Central memory CD8-positive, alpha-beta T cell (primary cell): ENCODE measurements at places on chromosomes 16 and 17.

DNA sequence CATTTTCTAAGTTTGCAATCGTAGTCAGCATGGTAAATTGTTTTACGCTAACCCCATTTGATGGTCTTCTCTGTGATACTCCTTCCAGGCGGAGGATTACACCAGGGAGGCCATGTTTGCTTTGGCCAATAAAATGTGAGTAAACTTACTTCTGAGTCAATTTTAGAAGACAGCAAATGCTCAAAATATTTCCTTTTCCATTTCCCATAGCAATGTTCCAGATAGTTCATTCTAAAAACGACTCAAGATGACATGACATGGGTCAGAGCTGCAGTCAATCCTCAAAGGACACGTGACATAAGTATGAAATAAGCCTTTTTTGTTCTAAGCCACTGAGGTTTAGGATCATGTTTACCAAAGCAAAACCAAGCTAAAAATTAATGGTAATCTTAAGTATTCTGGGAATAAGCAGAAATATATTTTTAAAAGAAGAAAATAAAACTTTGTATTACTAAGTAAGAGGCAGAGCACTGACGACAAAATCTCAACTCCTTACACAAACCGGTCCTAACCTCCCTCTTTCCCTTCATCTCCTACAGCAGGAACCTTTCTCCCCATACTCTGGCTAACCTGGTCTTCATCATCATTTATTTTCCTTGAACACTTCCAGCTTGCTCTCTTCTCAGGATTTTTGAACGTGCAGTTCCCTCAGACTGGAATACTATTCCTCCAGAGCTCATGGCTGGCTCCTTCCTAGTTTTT, 266.2 kb downstream of the CEP112 start:
- H3K27me3 ChIP-seq = peaks cover 5% of the 10 kb centered on the region
- peaks cover 3% of the 10 kb centered on the region for H3K36me3 ChIP-seq
- DNase-seq = no peak
- H3K4me3 ChIP-seq = no peak overlapping the region
- no peak overlapping the region for H3K27ac ChIP-seq

DNA sequence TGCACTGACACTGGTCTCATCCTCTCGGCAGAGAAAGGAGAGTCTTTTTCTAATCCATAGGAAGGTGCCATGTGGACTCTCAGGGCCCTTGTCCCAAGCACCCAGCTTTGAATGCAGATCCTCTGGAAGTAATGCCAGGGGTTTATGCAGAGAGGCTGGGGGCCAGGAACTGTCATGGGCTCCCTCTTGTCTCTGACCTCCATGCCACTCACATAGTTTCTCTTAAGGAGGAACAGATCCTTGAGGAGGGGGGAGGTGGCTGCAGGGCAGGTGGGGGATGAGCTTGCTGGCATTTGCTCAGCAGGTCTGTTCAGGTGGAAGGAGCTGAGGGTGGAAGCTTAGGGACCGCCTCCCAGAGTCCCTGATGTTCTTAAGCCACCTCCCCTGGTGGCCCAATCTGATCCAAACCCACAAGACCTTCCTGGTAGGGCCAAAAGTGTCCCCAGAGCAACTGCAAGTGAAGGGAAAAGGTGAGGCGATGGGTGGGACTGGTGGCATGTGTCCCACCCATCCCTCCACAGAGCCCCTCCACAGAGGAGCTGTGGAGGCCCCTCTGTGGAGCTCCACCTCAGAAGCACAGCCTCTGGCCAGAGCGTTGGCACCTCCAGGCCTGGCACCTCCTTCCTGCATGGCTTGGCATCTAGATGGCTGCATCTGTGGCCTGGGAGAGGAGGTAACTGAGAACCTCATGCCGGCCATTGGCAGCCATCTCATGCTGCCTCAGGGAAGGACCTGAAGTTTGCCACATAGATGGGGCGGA, 9.2 kb downstream of the NECAB2 start:
- H3K36me3 ChIP-seq = no peaks in the 10 kb centered on the region
- no peak overlapping the region for H3K4me3 ChIP-seq
- H3K27me3 ChIP-seq = peaks cover 18% of the 10 kb centered on the region
- H3K4me1 ChIP-seq = no peaks in the 10 kb centered on the region
- H3K27ac ChIP-seq = no peak overlapping the region
- DNase-seq = no peak

GRCh38 chr17:44865931-44866330, 18.2 kb downstream of the HIGD1B start:
- no peaks in the 10 kb centered on the region for H3K27me3 ChIP-seq
- H3K27ac ChIP-seq = no peak overlapping the region
- peaks cover 61% of the 10 kb centered on the region for H3K36me3 ChIP-seq

- H3K4me3 ChIP-seq = peak overlapping the region; percentile 81
- no peak for DNase-seq
- H3K27ac ChIP-seq = peak overlapping the region; percentile 94
- H3K36me3 ChIP-seq = peaks cover 27% of the 10 kb centered on the region
- H3K27me3 ChIP-seq = no peaks in the 10 kb centered on the region
- H3K4me1 ChIP-seq = peaks cover 66% of the 10 kb centered on the region
Observed at GRCh38 chr17:64392300-64392699, 1.6 kb upstream of the PECAM1 start.

DNA sequence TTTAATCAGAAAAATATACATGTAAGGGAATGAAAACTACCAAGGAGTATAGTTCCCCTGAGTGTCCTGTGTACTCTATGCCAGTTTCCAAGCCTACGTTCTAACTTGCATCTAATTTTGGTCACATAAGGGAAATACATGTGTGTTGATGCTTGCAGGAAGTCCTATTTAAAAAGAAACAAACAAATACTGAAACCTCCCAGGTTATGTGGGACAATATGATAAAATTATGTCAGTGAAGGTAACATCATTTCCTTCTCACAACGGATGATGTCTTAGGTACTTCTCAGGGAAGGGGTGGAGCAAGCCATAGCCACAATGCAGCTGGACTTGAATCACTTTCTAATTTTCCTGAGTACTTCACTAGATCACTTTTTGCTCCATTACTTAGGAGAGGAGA, 115.9 kb downstream of the ZFHX3 start:
- no peaks in the 10 kb centered on the region for H3K36me3 ChIP-seq
- DNase-seq = no peak
- H3K4me3 ChIP-seq = no peak overlapping the region
- H3K4me1 ChIP-seq = no peaks in the 10 kb centered on the region
- no peaks in the 10 kb centered on the region for H3K27me3 ChIP-seq

DNA sequence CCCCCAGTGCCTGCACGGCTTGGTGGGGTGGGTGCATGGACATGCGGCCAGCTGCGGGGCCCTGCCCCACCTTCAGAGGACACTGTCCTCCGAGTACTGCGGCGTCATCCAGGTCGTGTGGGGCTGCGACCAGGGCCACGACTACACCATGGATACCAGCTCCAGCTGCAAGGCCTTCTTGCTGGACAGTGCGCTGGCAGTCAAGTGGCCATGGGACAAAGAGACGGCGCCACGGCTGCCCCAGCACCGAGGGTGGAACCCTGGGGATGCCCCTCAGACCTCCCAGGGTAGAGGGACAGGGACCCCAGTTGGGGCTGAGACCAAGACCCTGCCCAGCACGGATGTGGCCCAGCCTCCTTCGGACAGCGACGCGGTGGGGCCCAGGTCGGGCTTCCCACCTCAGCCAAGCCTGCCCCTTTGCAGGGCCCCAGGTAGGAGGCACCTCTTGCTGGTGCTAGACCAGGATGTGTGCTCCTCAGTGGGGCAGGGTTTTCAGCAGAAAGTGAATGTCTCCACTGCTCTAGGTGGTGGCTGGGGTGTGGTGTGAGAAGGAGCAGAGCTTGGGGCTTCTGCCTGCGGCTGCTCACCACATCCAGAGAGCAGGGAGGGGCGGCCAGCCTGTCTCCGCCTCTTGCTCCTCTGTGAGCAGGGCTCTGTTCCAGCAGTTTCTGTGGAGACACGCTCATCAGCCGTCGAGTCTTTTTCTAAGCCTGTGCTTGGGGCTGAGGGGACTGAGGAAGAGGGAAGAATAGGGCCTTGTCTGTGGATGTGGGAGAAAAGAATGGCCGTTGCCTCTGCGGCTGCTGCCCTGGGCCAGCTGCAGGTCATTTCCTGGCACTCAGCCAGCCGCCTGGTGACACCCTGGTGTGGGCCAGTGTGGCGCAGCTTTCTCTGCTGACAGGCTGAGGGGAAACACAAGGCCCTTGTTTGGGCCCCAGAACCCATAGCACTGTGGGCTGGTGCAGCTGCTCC, 2.2 kb downstream of the ZNF276 start:
- peak overlapping the region; percentile 97 for H3K27ac ChIP-seq
- H3K36me3 ChIP-seq = peaks cover 73% of the 10 kb centered on the region
- H3K4me1 ChIP-seq = peaks cover 48% of the 10 kb centered on the region
- peak; percentile 74 for DNase-seq
- no peaks in the 10 kb centered on the region for H3K27me3 ChIP-seq

GRCh38 chr16:19210280-19210924, 42.4 kb downstream of the SYT17 start:
- H3K36me3 ChIP-seq = no peaks in the 10 kb centered on the region
- DNase-seq = no peak
- H3K27ac ChIP-seq = no peak overlapping the region
- H3K4me3 ChIP-seq = no peak overlapping the region
- H3K4me1 ChIP-seq = no peaks in the 10 kb centered on the region

DNA sequence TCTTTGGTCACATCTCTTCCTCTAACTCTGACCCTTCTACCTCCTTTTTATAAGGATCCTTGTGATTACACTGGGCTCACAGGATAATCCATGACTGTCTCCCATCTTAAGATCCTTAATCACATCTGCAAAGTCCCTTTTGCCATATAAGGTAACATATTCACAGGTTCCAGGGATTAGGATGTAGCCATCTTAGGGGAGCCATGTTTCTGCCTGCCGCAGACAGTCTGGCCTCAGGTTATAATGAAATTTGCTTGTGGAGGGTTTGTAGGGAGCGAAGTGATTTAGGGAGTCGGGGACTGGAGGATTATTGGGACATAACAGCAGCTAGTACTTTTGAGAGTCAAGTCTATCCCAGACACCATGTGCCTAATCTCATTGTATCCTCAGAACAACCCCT, 7.7 kb downstream of the EEF2K start:
- peaks cover 2% of the 10 kb centered on the region for H3K36me3 ChIP-seq
- no peaks in the 10 kb centered on the region for H3K27me3 ChIP-seq
- no peak overlapping the region for H3K4me3 ChIP-seq
- H3K27ac ChIP-seq = no peak overlapping the region
- DNase-seq = no peak
- peaks cover 21% of the 10 kb centered on the region for H3K4me1 ChIP-seq

- H3K27ac ChIP-seq = no peak overlapping the region
- H3K27me3 ChIP-seq = peaks cover 10% of the 10 kb centered on the region
- H3K4me1 ChIP-seq = no peaks in the 10 kb centered on the region
Observed at GRCh38 chr17:61488878-61489718, 36.9 kb downstream of the TBX4 start.

- H3K36me3 ChIP-seq = peaks cover 2% of the 10 kb centered on the region
- no peak overlapping the region for H3K27ac ChIP-seq
- DNase-seq = no peak
- H3K4me3 ChIP-seq = no peak overlapping the region
Observed at GRCh38 chr16:178668-179015, 1.6 kb upstream of the HBQ1 start.

DNA sequence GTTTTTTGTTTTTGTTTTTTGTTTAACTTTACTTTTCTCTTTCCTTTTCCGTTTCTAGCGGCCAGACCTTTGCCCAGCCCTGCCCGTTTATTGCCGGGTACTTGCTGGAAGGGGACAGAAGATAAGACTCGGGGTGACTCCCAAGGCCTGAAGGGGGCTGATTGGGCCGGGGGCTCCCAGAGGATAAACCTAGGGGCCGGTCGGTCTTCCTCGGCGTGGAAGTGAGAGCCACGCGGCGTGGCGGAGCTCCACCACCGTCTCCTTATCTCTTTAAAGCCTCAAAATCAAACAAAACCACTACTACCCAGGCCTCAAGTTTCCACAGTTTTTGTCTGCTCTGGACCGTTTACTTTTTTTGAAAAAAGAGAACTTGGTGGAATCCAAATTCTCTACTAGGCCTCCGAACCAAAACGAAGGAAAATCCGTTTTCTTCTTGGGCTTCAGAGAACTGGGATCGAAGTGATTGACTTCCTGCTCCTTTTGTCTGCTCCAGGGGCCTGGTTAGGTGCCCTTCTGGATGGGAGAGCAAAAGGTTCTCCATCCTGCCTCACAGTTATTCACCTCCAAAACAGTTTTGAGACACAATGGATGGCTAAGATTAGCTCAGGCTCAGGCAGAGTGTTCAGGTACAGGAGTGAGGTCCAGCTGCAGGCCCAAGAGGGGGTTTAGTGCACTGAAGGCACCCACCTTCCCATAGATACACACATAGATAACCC, 8.5 kb upstream of the HOXB9 start:
- no peak overlapping the region for H3K27ac ChIP-seq
- no peak for DNase-seq
- peaks cover 4% of the 10 kb centered on the region for H3K36me3 ChIP-seq

- DNase-seq = no peak
- peaks cover 18% of the 10 kb centered on the region for H3K36me3 ChIP-seq
- no peak overlapping the region for H3K27ac ChIP-seq
- H3K4me1 ChIP-seq = peaks cover 15% of the 10 kb centered on the region
- H3K4me3 ChIP-seq = no peak overlapping the region
Observed at GRCh38 chr17:32335687-32336086, 6.3 kb downstream of the C17orf75 start.

GRCh38 chr16:23015580-23015979, 133.7 kb downstream of the USP31 start:
- DNase-seq = no peak
- H3K27me3 ChIP-seq = peaks cover 73% of the 10 kb centered on the region
- H3K4me3 ChIP-seq = no peak overlapping the region
- no peaks in the 10 kb centered on the region for H3K4me1 ChIP-seq

DNA sequence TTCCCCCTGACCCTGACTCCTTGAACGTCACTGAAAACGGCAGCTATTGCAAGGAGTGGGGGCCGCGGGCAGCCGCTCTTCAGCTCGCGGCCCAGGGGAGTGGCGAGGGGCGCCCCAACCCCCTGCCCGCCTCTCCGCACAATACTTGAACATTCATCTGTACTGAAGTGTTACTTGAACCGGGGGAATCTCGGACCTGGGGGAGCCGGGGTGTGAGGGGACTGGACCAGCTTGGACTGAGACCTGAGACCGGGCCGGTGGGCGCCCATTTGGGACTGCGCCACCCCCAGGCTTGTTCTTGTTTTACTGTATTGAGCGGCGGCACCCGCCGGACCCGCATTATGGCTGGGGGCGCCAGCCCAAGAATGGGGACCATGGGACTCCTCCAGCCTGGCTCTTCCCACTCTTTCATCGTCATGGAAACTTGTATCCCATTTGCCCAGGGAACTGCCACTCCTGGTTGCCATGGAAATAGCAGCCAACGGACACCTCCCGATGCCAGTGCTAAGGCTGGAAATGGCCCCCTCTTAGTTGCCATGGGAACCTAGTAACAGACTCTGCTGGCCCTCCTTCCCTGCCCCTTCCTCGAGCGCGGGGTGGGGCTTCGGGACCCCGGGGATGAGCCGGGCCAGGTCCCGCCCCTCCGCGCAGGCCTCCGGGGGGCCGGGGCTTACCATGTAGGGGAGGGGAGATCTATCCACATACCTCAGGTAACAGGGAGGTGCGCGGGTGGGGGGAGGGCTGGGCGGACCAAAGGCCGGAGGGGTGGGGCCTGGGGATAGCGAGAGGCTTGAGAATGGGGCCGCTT, 805 bp upstream of the ORAI3 start:
- H3K27me3 ChIP-seq = no peaks in the 10 kb centered on the region
- DNase-seq = no peak
- peak overlapping the region; percentile 87 for H3K4me3 ChIP-seq
- H3K4me1 ChIP-seq = peaks cover 20% of the 10 kb centered on the region
- no peak overlapping the region for H3K27ac ChIP-seq

GRCh38 chr16:56921571-56921970, 10.4 kb upstream of the HERPUD1 start:
- H3K27ac ChIP-seq = no peak overlapping the region
- no peaks in the 10 kb centered on the region for H3K27me3 ChIP-seq
- DNase-seq = no peak
- H3K4me1 ChIP-seq = peaks cover 12% of the 10 kb centered on the region
